NCI-H2107 (cell line): ENCODE measurements at places on chromosomes 7 and 10.

DNA sequence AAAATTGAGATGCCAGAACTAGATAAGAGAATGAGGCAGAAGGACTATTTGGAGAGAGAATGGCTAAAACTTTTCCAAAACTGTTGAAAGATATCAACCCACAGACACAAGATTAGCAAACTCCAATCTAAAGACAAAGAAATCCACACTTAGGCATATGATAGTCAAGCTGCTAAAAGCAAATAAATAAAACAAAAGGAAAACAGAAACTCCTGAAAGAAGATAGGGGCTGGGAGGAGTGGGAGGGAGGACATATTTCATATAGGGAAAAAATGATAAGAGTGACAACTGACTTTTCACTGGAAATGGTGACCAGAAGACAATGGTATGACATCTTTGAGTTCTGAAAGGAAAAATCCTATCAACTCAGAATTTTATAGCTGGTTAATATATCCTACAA is 105.4 kb upstream of the ADO start:
- no peak for DNase-seq

- no peak for DNase-seq
Measured at GRCh38 chr7:122768827-122769226, 66.1 kb upstream of the RNF148 start.

DNA sequence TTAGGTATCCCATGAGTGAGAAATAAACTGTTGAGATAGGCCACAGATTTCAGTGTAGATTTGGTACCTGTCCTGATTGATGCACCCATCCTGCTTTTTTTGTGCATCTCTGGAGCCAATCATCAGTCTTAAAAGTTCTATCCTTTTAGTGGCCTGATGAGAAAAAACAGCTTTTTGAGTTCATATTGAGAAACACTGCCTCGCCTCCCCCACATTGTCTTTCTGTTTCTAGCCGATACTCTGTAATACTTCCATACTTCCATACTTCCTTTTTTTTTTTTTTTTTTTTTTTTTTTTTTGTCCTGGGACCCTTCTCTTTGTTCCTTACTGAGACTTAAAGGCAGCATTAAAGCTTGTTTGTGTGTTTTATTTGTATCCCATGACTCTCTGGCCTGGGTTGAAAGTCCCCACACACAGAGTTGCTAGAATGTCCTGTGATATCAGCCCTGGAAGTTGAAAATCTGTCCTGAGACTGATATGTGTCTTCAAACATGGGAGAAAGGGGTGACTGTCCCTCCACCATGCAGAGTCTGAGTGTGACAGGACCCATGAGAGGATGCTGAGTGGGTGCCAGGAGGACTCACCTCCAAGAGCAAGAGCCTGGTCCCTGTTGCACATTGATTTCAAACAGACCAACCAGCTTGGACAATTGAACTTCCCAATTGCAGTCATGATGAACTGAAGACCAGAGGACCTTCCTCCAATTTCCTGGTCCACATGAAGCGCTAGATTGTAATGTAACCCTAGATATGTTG is 5.7 kb downstream of the ZNF22 start:
- no peak for DNase-seq

DNA sequence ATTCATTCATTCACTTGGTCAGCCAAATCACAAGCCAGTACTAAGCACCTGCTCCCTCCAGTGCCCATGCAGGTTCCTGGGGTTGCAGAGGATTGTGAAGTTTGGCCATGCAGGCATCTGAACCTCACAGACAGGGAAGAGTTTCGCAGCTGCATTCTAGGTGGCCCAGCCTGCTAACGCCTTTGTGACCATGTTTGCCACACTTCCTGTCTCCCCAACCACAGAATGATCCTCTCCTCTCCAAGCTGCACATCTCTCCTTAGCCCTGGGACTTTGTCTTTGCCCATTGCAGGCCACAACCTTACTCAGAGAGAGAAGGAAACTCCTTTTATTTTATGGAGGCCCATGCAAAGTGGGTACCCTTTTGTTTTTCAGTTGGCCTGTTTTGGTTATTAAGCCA is 31.8 kb downstream of the EPDR1 start:
- DNase-seq = no peak

DNA sequence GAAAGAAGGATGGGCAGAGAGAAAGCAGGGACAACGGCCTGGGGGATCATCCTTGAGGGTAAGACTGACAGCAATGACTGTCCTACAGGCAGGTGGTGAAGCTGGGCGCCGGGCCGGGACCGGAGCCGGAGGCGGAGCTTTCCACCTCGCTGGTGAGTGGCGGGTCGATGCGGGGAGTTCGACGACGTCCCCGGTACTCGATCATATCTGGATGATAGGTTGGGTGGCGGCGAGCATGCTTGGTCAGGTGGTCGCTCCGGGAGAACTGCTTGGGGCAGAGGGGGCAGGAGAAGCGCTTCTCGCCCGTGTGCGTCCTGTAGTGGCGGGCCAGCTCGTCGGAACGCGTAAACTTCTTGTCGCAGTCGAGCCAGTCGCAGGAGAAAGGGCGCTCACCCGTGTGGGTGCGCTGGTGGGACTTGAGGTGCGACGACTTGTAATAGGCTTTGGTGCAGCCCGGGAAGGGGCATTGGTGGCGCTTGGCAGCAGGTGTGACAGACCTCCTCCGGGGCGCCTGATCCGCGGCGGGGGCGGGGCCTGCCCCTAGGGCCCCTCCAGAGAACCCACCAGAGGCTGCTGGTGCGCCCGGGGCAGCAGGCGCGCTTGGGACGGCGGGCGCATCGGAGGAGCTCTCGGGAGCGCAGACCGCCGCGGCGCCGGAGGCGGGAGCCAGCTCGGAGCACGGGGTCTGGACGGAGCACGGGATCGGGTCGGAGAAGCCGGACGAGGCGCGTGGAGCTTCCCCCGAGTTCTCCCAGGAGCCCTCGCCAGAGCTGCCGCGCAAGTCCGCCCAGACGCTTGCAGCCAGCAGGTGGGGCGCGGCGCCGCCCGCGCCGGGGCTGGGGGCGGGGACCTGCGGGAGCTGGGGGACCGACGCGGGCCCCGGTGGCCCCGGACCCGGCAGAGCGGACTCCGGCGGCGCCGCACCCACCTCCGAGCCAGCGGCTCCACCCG is 752 bp downstream of the KLF14 start:
- no peak for DNase-seq

DNA sequence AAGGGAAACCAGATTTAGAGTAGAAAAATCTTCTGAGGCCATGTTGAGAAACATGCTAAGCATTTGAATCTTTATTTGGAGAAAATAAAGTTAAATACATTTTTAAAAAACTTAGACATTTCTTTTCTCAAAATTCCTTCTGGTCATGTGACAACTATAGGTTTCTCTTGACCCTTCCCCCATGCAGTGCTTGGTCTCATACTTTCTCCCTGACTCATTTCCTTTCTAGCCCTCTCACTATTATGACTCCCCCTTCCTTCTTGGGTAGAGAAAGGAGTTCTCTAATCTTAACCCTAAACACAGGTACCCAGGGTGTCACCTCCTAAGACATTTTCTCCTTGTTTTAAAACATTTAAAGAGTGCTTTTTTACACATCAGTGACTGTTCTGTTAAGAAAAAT is 179.5 kb upstream of the TMEM106B start:
- no peak for DNase-seq

DNA sequence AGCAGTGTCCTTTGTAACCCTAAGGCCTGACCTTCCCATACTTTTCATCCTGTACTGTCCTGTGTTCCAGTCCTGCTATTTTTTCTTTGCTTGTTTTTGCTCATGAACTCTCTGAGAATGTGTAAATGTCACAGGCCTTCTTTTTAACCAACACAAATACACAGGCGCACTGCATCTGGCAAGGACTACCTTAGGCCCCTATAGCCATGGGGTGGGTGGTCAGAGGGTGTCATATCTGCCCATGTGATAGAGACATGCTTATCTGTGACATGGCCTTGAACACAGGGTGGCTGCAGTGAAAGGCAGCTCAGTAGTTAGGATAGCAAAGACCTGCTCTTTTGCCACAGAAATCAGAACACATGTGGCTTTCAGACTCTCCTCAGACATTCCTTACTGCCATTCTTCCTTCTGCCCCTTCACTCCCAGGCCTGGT is 3.9 kb upstream of the MBL2 start:
- no peak for DNase-seq

- no peak for DNase-seq
Measured at GRCh38 chr10:91525896-91526712, 106.8 kb downstream of the PPP1R3C start.

DNA sequence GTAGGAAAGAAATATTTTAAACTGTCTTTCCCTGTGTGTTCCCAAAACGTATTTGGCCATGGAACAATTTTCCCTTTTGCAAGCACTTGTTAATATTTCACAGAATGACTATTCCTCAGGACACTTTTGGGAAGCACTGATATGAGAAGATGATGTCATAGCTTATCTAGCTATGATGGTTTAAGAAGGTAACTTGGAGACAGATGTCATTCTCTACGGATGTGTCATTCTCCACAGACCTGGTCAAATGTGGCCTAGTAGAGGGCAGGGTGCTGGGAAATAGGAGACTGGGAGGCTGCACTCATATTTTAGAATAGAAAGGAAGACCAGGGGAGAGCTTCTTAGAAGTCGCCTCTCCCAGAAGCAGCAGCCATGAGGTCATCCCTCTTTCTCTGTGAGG is 220.7 kb upstream of the GLI3 start:
- DNase-seq = no peak

DNA sequence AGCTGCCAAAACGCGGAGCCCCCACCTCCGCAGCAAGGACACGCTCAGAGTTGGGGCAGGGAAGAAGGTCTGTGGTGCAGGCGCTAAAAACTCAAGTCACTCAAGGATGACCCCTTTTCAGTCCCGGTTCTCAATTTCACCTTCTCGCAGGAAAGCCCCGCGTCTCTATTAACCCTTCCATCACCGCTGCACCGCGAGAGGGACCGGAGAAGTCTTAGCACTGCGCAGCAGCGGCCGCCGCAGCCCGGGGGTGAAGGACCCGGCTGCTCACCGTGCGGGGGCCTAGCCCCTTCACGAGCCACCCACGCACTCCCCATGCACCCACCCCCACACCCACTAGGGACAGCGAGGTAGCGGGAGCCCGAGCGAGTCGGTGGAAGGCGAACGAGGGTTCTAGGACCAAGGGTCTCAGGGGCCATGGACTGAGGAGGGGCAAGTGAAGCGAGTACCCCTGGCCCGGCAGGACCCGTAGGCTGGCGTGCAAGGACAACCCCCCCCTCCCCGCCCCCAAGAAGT is 162.9 kb downstream of the SH3PXD2A start:
- DNase-seq = no peak

DNA sequence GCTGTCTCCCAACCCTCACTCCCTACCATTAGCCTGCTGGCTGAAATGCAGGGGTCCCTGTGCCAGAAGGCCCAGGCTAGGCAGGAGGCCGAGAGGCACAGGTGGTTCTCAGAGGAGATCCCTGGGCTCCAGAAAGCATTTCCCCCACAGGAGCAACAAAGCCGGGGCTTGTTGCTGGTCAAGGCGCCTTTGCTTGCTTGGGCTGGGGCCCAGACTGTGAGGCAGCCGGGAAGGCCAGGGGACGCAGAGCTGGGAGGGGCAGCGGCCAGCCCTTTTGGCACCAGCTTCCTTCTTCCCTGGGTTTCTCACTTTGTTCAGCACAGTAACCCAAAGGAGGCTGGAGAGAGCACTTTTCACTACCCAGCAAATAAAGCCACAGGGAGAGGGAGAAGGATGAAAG is 48.6 kb downstream of the FBXW4 start:
- DNase-seq = no peak

DNA sequence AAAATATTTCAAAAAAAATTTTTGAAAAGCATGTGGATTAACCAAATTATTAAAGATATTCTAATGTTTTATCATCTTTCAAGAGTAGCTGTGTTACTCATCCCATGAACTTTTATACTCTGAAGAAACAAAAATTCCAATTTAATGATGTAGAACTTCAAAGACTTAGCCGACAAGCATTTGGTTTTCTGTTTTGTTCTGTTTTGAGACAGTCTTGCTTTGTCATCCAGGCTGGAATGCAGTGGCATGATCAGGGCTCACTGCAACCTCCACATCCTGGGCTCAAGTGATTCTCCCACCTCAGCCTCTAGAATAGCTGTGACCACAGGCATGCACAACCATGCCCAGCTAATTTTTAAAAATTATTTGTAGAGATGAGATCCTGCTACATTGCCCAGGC is 17.8 kb upstream of the LCOR start:
- DNase-seq = no peak

GRCh38 chr10:8049865-8050555 is 4.5 kb upstream of the GATA3 start:
- DNase-seq = no peak

DNA sequence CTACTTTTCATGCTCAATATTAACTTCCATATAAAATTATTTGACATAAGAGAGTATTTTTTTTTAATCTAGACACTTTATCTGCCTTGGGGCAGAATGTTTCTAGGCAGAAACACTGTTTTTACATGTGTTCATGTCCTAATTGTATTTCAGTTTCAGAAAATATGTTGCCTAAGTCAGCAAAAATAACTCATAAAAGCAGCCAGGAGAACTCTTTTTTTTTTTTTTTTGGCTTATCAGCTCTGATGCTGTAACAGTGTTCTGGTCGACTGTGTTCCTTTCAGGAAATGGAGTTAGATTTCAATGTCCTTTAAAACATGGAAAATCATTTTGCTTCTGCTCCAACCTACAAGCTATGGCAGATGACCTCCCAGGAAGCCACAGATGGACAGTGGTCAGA is 63.2 kb upstream of the OPALIN start:
- no peak for DNase-seq

GRCh38 chr7:509426-510130 is 10.1 kb downstream of the PDGFA start:
- no peak for DNase-seq

DNA sequence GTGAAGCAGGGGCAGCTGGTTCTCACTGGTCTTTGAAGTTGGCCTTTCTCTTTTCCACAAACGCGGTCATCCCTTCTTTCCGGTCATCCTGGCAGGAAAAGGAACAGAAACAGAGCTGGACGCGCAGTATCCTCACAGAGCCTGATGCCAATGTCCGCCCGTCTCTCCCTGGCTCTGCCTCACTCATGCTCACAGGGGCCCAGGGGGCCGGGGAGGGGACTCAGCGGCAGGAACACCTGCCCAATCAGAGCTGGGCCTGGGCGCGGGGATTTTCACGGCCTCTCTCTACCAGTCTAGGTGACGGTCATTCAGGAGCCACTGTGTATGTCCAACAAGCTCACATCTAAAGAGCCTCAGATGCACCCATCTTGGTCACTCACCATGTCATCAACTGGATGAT is 5.0 kb upstream of the FUOM start:
- no peak for DNase-seq

DNA sequence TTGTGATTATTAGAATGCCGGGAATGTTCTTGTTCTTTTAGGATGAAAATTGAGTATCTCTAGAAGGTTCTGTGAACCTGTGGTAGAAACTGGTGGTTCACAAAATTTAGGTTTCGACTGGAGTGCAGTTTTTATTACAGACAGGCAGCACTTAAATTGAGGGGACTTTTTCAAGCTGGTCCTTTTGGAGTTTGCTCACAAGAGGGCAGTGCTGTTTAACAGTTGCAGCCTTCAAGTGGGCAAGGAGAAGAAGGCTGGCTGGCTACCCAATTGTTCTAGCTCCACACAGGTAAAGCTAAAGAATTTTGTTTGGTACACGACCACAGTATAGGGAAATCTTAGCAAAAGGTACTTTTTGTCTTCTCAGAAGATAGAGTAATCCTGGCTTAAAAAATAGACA is 233.6 kb downstream of the SNX13 start:
- DNase-seq = peak; percentile 23

- DNase-seq = no peak
Measured at GRCh38 chr7:47488969-47489342, 93.0 kb downstream of the TNS3 start.
